ENCODE measurements at places on chromosomes 7 and 10.

DNA sequence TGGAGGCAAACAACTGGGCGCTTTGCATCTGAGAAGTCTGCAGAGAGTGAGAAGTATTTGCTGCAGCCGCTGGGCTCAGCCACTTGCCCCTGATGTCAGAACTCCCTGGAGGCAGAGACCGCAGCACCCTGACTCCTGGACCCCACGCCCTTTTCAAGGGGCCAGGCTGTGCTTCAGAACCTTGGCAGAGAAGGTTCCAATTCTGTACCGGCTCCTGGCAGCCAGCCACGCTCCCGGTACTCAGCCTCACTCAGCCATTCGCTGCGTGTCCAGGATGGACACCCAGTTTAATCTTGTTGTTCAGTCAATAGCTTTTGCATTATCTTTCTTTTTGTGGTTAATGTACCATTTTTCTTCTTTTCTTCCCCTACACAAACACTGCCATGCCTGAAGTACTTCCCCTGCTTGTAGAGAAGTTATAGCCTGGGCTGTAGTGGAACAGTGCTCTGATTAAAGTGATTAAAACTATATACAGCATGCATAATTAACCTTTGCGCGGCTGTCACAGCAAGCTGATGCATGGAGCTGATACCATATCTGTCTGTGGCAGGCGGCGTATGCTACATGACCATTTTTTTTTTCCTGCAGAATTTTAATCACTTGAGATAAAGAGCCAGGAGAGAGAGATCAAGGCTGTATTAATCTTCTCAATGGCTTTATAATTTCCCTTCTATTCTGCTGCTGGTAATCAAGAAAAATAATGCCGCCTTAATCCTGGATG, 578.5 kb downstream of the SDK1 start:
- DNase-seq, result no peak

DNA sequence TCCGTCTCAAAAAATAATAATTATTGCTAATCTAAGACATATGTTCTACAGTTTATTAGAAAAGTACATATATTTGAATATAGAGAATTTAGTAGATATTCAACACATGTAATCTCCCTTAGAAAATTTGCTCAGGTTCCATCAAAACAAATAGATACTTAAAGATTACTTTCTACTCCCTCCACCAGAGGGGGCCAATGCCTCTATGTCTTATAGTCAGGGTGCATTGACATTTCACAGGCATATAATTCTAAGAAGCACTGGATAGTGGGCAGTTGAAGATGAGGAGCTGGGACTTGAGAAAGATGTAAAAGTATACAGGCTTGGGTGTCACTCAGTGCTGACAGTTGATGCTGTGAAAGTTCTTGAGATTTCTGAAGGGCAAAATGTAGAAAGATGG, 301.6 kb upstream of the HPS1 start:
- no peak for DNase-seq

GRCh38 chr10:75649466-75649865, 218.0 kb downstream of the LRMDA start:
- DNase-seq, result no peak

GRCh38 chr7:66522518-66522917, 106.2 kb upstream of the KCTD7 start:
- DNase-seq, result no peak
